ENCODE measurements at places on chromosomes 1 and 21.
A peak's percentile ranks its signal among the peaks of the same experiment; 100 is the strongest.

GRCh38 chr1:230166366-230167132 lies 99.5 kb downstream of the GALNT2 start:
- no peak for DNase-seq

GRCh38 chr1:11044849-11045427 lies 2.1 kb downstream of the MASP2 start:
- no peak for DNase-seq

GRCh38 chr1:231424950-231425805 lies 3.1 kb upstream of the EGLN1 start:
- DNase-seq = no peak

- DNase-seq = no peak
These were observed 63.5 kb downstream of the SKI start for GRCh38 chr1:2291577-2291976.

DNA sequence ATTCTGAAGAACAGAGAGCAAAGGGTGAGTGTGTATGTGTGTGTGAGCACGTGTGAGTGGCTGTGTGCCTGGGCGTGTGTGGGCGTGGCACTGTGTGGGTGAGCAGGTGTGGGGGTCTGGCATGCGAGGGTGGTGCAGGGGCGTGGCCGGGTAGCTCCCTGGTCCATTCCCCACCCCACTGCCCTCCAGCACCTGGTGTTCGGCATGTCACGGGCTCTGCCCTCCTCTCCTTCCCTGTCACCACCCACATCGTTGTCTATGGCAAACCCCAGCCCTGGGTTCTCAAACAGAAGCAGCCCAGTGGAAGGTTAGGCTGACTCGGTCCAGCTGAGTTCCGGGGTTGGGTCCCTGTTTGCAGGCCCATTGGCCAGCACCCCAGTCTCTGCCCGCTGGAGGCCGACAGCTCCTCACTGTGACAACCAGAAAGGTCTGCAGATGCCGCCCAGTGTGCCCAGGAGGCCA lies 39.8 kb downstream of the UBE2G2 start:
- no peak for DNase-seq

GRCh38 chr1:85240643-85241042 lies 18.8 kb downstream of the C1orf52 start:
- no peak for DNase-seq

DNA sequence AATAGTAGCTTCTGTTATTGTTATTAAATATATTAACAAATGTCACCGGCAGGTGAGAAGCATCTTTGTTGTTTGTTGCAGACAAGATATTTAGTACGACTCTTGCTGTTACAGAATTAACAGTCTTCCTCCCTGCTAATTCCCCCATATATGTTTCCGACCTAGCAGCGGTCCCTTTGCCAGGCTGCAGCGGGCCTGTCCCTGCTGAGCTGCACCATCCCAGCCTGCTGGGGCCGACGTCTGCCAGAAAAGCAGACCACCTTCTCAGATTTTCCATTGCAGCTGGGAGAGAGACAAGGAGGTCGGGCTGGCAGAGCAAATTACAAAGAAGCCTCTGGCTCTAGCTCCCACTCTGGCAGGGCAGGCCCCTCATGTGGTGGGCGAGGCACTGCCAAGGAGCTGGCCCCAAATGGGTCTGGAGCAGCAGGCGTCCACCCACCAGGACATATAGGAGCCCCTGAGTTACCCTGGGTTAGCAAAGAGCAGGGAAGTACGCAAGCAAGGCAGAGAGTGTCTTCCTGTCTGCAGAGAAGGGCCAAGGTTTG lies 142.7 kb downstream of the FOXD2 start:
- no peak for DNase-seq

DNA sequence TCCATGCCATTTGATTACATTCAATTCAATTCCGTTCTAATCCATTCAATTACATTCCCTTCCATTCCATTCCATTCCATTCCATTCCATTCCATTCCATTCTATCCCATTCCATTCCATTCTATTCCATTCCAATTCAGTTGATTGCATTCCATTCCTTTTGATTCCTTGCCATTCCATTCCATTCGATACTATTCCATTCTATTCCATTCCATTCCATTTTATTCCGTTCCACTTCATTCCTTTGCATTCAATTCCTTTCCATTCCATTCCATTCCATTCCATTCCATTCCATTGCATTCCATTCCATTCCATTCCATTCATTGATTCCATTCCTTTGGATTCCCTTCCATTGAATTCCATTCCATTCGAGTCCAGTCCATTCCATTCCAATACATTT lies 2574.0 kb upstream of the TPTE start:
- no peak for DNase-seq

DNA sequence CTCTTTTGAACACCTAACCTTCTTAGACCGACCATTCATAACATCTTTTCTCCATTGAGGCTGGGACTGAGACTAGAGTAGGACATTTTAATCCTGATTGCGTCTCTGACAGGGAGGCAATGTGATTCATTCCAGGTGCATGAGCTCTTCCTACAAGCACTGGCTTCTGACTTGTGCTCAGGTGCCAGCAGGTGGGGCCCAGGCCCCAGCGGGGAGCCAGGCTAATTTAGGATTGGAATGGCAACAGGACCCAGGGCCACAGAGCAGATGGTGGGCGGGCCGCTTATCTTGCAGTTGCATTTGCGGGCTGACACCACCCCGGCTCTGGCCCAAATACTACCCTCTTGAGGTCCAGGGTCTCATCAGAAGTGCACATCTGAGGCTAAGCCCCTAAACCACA lies 4.1 kb downstream of the GPA33 start:
- no peak for DNase-seq

DNA sequence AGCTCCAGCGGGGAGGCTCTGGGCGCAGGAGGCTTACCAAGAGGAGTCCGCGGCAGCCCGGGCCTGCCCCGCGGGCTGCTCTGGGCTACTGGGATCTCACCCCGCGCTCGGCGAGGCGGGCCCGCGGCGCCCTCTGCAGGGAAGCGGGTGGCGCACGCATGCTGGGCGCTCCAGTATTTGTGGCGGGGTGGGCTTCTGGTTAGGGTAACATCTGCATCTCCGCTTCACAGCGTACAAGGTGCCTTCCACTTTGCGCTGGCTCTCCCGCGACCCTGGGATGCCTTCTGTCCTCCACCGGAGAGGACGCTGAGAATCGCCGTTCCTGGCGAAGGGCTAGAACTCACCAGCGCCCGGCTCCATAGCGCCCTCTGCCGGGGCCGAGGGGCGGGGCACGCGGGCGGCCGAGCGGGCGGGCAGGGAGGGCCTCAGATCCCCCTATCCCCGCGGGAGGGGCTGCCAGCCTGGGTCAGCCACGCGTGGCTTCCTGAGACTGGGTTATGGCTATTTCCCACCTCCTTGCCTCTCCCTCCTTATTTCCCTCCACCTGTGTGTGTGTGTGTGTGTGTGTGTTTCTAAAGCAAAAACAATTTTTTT lies 46.6 kb upstream of the CTBS start:
- peak; percentile 34 for DNase-seq

DNA sequence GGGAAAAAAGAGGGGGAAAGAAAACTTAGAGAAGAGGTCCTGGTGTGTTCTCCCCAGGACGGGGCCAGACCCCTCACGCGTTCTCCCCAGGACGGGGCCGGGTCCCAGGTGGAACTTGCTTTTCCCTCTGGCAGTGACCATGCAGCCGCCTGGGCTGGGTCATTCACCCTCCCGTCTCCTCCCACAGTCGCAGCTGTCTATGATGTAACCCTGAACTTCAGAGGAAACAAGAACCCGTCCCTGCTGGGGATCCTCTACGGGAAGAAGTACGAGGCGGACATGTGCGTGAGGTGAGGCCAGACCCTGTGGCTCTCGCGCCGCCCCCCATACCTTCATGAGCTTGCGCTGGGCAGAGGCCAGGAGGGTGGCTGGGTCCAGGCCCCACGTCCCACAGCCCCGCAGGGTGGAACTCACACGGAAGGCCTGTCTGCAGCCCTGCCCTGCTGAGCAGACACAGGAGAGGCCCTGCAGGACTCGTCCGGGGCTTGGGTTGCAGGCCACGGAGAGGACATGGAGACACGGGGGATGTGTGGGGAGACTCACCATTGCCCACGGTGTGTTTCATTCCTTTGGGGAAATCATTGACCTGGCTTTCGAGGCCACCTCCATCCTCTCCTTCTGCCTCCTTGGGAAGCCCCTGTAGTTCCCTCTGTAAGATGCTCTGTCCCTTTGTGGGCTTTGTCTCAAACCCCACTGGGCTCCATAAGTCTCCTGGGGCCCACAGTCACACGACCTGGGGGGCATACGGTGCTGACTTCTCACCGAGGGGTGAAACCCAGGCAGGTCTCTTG lies 40.7 kb upstream of the TRAPPC10 start:
- DNase-seq = no peak

DNA sequence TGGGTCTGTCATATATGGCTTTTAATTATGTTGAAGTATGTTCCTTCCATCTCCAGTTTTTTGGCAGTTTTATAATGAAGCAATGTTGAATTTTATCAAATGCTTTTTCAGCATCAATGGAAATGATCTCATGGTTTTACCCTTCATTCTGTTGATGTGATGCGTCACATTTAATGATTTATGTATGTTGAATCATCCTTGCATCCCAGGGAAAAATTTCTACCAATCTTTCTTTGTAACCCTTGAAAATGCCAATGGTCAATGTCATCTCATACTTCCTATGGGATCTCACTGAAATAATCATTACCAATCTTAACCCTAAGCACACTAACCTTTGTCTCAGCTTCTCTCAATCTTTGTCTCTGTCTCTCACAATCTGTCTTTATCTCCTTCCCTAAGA lies 1004.0 kb downstream of the KCNT2 start:
- no peak for DNase-seq

DNA sequence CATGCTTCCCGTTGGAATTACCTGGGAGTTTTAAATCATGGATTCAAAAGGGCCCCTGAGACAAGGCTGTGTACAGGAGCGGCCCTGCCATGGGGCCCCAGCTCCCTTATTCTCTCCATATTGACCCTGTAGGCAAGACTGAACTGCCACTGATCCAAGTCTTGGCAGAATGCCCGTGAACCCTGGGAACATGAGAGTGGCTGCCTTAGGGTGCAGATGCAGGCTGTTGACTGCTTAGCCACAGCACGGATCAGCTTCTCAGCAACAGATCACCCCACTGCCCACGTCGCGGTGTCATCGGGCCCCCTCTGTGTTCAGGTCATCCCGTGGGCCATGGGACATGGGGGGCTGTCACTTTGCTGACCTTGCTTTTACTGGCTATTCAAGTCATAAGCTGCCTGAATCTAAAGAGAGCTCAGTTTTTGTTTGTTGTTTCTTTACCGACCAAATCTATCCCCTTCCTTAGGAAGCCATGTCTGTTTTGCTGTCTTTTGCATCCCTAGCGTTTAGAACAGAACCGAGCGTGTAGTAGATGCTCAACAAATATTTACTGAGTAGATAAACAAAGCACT lies 83.4 kb downstream of the MATN1 start:
- no peak for DNase-seq
